ENCODE measurements at places on chromosomes 3 and 15.

DNA sequence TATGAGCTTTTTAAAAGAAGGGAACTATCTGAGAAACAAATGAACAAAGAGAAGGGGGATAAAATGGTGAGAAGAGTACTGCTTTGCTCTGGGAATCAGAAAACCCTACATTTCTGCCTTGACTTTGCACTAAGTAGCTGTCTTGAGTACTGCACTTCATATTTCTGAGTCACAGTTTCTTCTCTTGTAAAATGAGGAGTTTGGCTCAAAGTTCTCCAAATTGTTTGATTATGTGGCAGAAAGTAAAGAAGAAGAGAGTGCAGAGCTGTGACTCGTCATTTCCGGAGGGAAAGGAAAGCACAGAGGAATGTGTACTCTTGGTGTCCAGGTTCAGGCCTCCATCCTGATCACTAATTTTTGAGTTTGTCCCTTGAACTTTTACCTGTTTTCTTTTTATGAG, 54.7 kb downstream of the TP63 start:
- DNase-seq = no peak

GRCh38 chr3:101120039-101120438, 126.8 kb upstream of the ABI3BP start:
- DNase-seq = no peak

GRCh38 chr15:33028495-33028894, 166.0 kb downstream of the FMN1 start:
- DNase-seq = no peak

GRCh38 chr3:194311000-194311399, 40.1 kb downstream of the CPN2 start:
- DNase-seq = no peak

DNA sequence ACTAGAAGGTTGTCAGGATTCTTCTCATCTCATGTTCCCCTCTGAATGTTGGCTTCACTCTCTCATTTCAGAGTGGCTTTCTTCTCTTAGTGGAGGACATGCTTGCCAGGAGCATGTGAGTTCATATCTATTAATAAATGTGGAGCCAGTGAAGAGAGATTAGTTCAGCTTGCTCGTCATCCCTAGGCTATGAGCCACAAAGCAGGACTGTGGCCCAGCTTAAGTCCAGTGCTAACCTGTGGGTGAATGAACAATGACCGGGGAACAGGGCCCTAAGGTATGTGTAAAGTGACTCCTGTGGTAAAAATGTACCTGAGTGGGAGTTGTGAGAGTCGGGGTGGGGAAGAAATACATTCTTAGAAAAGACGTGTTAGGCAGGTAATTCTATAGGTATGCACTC, 96.9 kb upstream of the TBL1XR1 start:
- no peak for DNase-seq

DNA sequence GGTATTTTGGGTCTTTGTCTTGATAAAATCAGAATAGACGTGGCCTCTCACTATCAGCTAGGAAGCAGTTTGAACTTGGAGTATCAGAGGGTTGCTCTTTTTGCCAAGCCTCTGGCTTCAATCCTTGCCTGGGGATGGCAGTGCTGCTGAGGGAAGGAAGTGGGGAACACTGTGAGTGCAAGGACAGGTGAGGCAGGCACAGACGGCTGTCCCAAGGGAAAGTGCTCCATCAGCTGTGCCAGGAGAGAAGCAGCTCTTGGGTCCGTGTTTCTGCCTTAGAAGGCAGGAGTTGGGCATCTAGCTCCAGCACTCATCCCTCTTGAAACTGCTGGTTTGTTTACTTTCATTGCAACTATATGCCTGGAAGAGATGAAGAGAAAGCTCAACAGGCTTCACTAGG, 33.2 kb downstream of the PML start:
- no peak for DNase-seq

GRCh38 chr3:16464511-16465148, 48.9 kb downstream of the RFTN1 start:
- no peak for DNase-seq

- DNase-seq = no peak
These were observed 13.0 kb downstream of the CPA3 start for GRCh38 chr3:148878095-148878494.

GRCh38 chr3:113104357-113105092, 106.8 kb upstream of the BOC start:
- DNase-seq = no peak

DNA sequence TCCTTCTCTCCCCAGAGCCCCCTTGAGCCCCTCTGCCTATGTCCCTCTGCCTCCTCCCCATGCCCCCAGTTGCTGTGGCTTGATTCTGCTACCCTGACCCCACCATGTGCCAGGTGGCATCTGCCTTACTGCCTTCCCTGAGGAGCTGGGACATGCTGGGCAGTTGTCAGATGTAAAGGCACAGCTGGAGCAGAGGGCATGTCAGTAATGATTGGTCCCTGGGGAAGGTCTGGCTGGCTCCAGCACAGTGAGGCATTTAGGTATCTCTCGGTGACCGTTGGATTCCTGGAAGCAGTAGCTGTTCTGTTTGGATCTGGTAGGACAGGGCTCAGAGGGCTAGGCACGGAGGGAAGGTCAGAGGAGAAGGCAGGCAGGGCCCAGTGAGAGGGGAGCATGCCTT, 3.5 kb upstream of the PPCDC start:
- no peak for DNase-seq

- no peak for DNase-seq
These were observed 80.7 kb downstream of the CHST2 start for GRCh38 chr3:143200001-143200924.

DNA sequence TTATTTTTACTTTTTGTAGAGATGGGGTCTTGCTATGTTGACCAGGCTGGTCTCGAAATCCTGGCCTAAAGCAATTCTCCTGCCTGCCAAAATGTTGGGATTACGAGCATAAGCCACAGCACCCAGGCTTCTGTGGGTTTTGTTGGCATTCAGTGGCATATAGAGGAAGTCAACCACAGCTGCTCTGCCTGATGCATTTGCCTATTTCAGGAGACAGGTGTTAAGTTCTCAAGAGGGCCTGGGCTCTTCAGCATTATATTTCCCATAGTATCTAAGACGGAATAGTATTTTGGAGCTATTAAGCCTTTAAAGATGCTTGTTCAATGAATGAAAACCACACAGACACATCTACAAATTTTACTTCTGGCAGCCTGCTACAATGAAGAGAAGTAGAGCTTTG, 73.5 kb upstream of the CSPG5 start:
- no peak for DNase-seq

- DNase-seq = no peak
These were observed 17.5 kb downstream of the LMCD1 start for GRCh38 chr3:8519156-8519555.

DNA sequence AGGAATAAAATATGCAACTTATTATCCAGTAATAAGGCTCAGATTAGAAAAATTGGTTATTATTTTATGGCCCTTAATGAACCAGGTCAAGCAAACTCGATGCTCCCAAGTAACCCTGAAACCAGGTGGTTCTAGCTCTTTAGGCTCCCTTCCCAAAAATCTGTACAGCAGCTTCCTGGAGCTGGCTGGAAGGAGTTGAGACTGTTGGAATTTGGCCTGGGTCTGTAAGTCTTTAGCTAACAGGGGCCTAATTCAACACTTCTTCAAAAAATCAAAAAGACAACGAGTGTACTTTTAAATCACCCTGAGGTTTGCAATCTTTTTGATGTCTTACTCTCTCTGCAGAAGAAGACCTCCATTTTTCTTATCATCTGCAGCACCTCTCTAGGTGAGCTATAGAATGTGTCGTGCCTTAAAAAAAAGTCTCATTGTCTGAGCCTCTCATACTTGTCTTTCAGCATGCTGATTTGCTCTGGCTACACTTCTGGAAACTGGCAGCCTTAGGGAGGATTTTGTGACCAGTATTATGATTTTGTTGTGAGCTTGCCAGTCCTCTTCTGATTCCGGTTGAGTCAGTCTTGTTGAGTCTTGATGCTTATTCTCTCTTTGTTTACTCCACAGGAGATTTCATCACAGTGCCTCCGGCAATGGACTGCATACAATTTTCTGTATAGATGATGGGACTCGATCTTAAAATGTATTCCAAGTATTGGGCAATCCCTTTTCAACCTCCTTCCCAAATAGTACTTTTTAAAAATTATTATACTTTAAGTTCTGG, 235.0 kb upstream of the KBTBD8 start:
- DNase-seq = no peak

GRCh38 chr3:8530581-8530980, 29.0 kb downstream of the LMCD1 start:
- DNase-seq = no peak

- peak; percentile 37 for DNase-seq
These were observed 255.0 kb upstream of the ROPN1 start for GRCh38 chr3:124246949-124247348.

Data from DMS153 (cell line).